ENCODE measurements at places on chromosomes 7 and 10. TPM values are rescaled to one million over a fixed set of nuclear protein-coding genes. Genes with fewer than 3 reads are reported as not detected.

GRCh38 chr7:154442939-154443338 is 390.7 kb downstream of the DPP6 start:
- DNase-seq = no peak

DNA sequence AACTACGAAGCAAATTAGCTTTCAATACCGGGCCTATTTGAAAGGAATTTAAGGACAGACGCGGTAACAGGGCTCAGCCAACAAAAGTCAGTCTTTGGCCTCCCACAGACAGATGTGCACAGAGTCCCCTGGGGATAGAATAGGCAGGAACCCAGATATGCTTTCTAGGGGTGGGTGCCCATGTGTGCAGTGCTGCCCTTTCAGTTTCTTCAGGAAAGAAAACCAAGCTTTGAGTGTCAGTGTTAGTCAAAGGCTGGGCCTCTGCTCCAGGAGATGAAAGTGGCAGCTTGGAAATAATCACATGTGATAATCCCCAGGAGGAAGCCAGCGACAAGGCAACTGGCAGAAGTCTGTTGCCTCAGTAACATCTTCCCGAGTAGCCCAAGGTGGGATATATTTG is 43.8 kb upstream of the CSTF2T start:
- DNase-seq = no peak

DNA sequence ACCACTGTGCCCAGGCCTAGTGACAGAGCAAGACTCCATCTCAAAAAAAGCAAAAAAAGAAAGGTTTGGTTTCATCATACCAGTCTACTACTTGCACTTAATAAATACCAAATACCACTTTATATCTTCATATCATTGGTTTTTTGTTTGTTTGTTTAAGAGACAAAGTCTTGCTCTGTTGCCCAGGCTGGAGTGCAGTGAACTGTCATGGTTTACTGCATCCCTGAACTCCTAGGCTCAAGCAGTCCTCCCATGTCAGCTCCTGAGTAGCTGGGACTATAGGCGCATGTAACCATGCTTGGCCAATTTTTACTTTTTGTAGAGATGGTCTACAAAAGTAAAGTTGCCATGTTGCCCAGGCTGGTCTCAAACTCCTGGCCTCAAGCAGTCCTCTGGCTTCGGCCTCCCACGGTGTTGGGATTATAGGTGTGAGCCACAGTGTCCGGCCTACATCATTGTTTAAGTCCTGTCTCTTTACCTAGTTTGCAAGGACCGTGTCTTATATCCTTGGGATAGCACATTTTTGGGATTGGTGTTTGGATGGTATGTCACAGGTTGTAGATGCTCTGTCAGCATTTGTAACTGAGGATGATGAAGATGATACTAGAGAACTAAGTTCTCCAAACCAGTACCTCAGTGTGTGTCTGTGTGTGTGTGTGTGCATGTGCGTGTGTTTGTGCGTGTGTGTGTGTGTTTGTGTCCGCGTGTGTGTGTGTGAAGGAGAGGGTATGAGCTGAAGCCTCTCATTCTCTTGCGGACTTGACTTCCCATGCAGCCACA is 9.3 kb downstream of the LMTK2 start:
- DNase-seq = no peak

- no peak for DNase-seq
Measured at GRCh38 chr10:34916314-34916713, 101.2 kb upstream of the PARD3 start.

- DNase-seq = no peak
Measured at GRCh38 chr10:32930036-32930435, 28.0 kb downstream of the ITGB1 start.

DNA sequence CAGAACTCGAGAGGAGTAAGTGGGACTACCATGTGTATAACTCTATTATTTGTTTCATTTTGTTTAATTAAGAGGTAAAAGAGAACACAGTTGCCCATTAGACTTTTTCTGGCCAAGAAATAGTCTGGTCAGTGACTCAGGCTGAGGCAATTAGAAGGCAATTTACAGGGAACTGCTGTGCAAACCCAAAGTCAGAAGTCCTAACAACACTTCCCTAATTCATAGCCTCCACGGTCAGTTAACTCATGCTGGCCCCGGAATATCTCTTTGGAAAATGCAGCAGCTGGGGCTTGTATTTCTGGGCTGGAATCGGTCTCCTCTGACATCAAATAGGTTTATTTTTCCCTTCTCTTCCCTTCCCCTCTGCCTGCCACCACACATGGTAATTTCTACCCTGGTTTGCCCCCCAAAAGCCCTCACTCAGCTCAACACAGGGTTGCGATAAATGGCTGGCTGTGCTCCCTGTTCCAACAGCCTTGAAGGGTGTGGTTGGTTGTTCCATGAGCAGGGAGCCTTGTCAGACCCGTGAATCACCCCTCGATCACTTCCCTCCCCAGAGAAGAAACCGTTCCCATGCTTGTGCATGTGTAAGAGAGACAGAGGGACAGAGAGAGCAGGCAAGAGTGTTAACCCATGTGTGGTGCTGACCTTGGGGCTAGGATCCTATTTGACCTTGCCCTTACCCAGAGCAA is 5.3 kb downstream of the SH3PXD2A start:
- DNase-seq = no peak

DNA sequence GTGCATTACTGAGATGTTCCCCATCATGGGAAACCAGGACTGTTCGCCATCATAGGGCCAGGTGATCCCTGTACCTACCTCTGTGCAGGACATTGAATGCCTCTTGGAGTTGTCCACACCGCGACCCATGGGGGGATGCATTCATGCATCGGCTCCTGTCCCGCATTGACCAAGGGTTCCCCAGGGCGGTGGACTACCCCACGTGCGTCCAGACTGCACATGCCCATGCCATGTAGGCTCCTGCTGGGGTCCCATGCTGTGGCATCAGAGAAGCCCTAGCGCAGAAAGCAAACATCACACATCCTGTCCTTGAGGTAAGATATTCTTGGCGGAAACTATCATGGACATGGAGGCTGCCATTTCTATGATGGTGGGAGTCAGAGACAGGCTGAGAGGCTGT is 121.6 kb upstream of the UNC5B start:
- DNase-seq = no peak

C7orf33 gene
- not detected for polyA plus RNA-seq

HTRA1 gene
- polyA plus RNA-seq = 199 TPM

ASB10 gene
- polyA plus RNA-seq = not detected
